NCI-H1436 (cell line): ENCODE measurements at places on chromosomes 11 and 22.

DNA sequence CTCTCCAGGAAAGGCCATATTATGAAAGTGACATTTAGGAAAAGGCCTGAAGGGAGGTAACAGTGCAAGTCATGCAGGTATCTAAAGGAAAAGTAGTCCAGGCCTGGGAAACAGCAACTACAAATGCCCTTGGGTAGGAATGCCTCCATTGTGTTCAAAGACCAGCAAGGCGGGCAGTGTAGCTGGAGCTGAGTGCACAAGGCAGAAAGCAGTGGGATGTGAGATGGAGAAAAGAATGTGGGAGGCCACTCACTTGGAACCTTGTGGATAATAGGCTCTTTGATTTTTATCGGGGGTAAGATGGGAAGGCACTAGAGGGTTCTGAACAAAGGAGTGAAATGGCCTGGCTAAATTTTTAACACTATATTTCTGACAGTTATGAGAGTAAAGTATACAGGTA, 188.6 kb downstream of the PGR start:
- no peak for DNase-seq

- DNase-seq: no peak
Observed at GRCh38 chr11:125494031-125494360, 2.1 kb downstream of the FEZ1 start.

GRCh38 chr22:32801537-32802236, at the start of gene TIMP3:
TIMP3 (plus strand) TSS chr22:32801705; CDS start chr22:32802002, 297 bp downstream.
- peak; percentile 17 for DNase-seq

DNA sequence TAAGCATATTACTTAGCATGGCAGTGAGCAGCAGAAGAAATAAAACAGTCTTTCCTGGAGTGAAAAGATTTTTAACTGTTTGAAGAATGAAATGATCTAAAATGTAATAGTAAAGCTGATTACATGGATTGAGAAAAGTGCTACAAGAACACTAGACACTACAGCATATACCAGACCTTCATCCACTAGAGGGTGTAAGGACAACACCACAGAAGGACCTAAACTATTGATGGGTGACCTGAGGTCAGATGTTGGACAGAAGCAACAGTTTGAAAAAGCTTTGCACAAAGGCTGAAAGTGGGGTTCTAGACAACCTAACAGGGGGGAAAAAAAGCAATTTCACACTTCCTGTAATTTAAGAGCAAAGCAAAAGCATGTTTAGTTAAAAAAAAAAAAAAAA, 97.7 kb downstream of the RBFOX2 start:
- DNase-seq: peak; percentile 6

GRCh38 chr11:41175304-41175972, 284.0 kb downstream of the LRRC4C start:
- no peak for DNase-seq
